Lung (tissue), 17 donors: ENCODE measurements at places on chromosomes 16 and 17. TPM values are rescaled to one million over a fixed set of nuclear protein-coding genes. Genes with fewer than 3 reads are reported as not detected.

DNA sequence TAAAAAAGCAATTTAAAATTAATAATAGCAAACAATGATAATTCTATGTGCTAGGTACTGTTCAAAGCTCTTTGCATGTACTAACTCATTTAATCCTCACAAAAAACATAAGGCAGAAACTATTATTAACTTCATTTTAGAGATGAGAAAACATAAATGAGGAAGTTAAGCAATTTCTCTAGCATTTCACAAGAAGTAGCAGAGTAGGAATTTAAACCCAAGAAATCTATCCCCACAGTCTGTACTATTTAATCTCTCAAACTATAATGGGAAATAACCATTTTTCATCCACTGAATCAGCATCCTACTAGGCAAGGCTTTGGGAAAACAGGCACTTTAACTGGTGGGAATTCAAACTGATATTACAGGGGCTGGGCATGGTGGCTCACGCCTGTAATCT lies 42.2 kb upstream of the INTS2 start:
- H3K4me3 ChIP-seq = no peak overlapping the region
- no peak for DNase-seq

GRCh38 chr17:19791918-19792550 lies 43.9 kb upstream of the ALDH3A1 start:
- H3K4me3 ChIP-seq = no peak overlapping the region
- H3K36me3 ChIP-seq = peaks cover 34% of the 10 kb centered on the region
- H3K4me1 ChIP-seq = no peaks in the 10 kb centered on the region
- no peaks in the 10 kb centered on the region for H3K27me3 ChIP-seq
- no peak overlapping the region for H3K27ac ChIP-seq

- H3K4me1 ChIP-seq = no peaks in the 10 kb centered on the region
- H3K27me3 ChIP-seq = no peaks in the 10 kb centered on the region
- no peak overlapping the region for H3K27ac ChIP-seq
- no peaks in the 10 kb centered on the region for H3K36me3 ChIP-seq
- H3K4me3 ChIP-seq = no peak overlapping the region
Observed at GRCh38 chr16:67525176-67525860, 3.3 kb upstream of the RIPOR1 start.

DNA sequence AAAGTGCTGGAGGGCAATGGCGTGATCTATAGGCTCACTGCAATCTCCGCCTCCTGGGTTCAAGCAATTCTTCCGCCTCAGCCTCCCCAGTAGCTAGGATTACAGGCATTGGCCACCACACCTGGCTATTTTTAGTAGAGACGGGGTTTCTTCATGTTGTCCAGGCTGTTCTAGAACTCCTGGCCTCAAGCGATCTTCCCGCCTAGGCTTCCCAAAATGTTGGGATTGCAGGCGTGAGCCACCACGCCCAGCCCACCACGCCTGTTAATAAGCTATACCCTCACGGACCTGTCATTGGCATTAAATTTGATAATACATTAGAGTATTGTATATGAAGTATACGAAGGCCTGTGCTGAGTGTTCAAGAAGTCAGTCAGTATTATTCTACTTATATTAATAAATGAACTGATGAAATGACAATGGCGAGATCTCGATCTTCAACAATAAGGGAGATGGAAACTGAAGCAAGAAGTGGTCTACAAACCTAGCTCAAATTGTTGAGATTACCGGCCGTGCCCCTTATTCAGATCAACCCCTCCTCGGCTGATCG lies 818 bp upstream of the BCAS3 start:
- peak overlapping the region; percentile 22 for H3K27ac ChIP-seq
- no peaks in the 10 kb centered on the region for H3K4me1 ChIP-seq
- no peaks in the 10 kb centered on the region for H3K36me3 ChIP-seq
- no peaks in the 10 kb centered on the region for H3K27me3 ChIP-seq
- no peak for DNase-seq

DNA sequence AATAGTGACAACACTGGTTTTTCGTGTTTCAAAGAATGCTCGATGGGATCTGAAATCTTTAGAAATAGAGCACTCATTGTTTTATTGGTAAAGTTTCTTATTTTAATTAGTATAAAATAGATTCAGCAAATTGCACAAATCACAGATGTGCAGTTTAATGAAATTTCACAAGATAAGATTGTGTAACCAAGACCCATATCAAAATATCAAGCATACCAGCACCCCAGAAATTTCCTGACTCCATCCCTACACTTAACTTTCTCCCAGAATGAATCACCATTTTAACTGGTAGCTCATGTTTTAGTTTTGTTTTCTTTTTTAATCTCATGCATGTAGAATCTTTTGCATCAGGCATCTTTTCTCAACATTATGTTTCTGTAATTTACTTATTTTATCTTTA lies 185.9 kb downstream of the KCNJ2 start:
- no peaks in the 10 kb centered on the region for H3K4me1 ChIP-seq
- no peaks in the 10 kb centered on the region for H3K27me3 ChIP-seq
- no peak overlapping the region for H3K27ac ChIP-seq
- H3K4me3 ChIP-seq = no peak overlapping the region

Gene ITGAD
- 0.19 TPM for polyA plus RNA-seq

DNA sequence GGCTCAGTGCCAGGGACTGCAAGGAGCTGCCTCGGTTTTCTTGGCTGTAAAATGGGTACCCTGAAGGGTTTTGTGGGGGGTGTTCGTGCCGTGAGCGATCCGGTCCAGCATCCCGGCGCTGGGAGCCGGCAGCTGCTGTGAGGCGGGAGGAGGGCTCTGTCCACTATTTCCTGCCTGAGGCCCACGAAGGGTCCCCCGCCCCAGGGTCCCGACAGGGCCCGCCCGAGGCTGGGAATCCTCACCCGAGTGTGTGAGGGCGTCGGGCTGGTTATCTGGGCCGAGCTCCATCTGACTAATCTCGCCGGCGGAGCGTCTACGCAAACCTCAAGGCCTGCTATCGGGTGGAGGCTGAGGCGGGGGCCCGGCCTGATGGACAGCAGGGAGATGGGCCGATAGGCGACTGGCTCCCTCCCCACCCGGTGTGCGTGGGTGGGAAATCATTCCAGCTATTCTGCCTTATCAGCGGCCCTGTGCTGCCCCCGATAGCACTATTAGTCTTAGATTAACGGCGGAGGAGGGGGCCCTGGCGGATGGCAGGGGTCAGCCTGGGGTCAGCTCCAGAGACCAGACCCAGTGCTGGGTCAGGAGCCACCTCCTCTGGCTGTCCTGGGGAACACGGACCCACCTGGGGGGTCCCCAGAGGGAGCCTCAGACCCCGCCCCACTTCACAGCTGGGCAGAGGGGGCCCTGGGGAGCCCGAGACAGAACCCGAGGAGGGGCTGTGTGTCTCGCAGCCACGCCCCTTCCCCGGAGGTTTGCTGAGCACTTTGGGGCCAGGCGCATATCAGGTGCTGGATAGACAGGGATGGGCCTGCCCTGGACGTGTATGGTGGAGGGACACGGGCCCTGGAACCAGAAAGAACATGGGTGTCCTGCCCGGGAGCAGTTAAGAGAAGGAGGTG lies 44.7 kb downstream of the ZFPM1 start:
- H3K27ac ChIP-seq = no peak overlapping the region
- H3K4me3 ChIP-seq = no peak overlapping the region
- no peaks in the 10 kb centered on the region for H3K36me3 ChIP-seq
- no peaks in the 10 kb centered on the region for H3K27me3 ChIP-seq
